ENCODE measurements at places on chromosomes 1 and 21.

DNA sequence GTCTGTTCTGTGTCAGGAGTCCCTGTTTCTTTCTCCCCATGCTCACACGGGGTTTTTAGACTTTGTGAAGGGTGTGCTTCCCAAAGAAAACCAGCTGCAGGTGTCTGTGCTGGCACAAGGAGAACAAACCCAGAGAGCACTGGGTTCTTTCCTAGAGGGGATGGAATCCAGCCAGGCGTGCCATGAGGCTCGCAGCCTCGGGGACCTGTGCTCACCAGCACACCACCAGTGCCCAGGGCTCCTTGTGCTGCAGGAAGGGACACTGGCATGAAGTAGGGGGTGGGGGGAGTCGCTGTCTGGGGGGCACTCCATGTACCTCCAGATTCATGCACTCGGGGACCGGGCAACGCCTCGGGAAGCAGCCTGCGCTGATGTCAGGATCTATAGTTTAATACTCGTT, 57.9 kb downstream of the AGPAT3 start:
- DNase-seq: no peak

DNA sequence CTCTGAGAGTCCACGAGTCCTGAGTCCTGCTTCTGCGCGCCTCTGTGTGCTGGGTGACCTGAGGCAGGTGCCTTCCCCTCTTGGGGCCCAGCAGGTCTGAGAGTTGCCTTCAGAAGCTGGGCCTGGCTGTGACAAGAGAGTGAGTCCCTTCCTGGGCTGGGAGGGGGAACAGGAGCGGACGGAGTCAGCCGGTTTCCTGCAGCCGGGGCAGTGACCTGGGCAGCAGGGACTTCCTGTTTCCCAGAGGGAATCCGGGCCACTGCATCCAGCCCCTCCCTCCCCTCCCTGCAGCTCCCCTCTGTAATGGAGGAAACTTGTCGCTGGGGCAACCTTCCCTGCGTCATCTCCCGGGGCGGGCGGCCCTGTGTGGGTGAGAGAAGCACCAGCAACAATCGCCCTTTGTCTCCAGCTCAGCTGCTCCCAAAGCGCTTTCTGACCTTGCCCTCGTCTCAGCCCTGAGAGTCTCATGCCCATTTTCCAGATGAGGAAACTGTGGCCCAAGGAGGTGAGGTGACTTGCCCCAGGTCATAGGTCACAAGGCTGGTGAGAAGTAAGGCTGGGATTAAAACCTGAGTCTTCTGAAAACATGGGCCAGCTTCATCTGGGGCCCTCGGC, 61.1 kb downstream of the SDC3 start:
- no peak for DNase-seq

DNA sequence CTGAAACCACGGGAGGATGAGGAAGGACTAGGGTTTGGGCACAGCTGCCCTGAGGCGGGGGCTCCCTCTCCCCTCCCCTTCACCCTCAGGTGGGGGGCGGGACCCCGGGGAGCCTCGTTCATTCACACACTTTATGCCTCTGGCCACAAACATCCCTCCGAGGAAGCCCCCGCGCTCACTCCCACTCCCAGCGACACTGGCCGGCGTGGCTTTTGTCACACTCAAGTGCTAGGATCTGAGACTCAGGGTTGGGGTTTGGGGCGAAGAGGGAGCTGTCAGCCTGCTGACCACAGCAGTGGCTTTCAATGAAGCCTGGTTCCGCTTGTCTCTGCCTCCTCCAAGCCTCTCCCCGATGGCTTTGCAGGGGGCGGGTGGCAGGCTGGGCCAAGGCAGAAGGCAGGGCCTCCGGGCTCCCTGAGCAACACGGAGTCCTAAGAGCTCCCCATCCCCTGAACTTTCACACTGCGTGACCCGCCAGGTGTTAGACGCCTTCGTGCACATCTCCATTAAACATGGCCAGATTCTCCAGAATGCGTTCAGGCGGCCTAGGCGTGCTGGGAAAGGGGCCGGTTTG, 178.1 kb downstream of the NPHP4 start:
- DNase-seq: no peak

GRCh38 chr1:159141584-159142390, 29.6 kb upstream of the CADM3 start:
- DNase-seq: no peak

GRCh38 chr1:161017756-161018630, 3.0 kb downstream of the F11R start:
- DNase-seq: no peak

GRCh38 chr1:56472860-56473259, 106.5 kb downstream of the PLPP3 start:
- no peak for DNase-seq

GRCh38 chr21:35136586-35137219, 87.6 kb upstream of the RUNX1 start:
- no peak for DNase-seq

DNA sequence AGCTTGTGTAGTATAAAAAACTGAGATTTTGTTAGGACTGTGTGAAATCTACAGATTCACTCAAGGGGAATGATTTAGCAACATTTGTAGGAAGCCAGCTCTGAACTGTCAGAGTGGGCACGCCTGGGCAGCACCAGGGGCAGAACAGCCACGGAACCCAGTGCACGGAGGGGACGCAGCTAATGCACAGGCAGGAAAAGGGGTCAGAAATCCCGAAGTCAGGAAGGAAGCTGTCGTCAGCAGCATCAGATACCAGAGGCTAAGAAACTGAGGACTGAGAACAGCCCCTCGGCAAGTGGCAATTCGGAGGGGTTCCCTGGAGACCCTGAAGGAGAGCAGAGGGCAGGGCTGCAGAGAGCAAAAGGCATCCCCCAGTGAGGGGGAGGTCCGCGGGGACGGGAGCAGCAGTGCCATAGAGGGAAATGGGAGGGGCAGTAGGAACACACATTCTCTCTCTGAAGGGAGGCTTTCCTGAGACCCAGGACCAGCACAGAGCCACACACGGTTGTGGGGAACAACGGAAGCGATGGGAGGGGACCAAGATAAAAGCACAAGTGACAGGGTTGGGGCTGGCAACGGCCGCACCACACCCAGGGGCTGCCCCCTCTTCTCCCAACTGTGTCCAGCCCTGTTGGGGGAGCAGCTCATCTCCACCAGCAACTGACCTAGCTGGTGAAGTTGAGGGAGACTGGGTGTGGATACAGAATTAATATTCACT, 12.7 kb downstream of the UBE2J2 start:
- DNase-seq: no peak

DNA sequence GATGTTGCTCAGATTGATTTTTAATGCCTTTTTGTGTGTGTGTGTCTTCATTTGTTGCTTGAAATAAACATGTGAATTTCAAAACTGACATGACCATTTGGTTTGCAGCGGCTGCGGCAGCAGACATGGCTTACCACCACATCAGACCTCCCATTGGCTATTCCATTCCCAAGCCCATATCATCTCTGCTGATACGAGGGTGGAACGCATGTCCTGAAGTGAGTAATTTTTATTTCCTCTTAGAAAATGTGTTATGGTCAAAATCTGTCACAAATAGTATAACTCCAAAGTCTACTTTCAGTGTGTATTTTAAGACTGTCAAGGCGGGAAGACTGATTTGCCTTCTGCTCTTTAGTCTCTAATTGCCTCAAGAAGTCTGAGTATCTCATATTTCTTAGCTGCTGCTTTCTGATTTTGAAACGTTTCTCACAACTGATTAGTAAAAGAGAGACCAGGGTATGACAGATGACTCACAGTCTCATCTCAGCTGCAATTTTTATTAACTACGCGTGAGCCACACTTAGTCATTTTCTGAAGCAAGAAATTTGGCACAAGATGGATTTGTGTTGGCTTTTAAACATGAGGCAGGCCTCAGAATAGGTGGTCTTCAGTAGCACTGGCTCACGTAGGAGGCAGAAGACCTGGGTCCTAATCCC, 49.0 kb downstream of the LRRC53 start:
- DNase-seq: no peak

DNA sequence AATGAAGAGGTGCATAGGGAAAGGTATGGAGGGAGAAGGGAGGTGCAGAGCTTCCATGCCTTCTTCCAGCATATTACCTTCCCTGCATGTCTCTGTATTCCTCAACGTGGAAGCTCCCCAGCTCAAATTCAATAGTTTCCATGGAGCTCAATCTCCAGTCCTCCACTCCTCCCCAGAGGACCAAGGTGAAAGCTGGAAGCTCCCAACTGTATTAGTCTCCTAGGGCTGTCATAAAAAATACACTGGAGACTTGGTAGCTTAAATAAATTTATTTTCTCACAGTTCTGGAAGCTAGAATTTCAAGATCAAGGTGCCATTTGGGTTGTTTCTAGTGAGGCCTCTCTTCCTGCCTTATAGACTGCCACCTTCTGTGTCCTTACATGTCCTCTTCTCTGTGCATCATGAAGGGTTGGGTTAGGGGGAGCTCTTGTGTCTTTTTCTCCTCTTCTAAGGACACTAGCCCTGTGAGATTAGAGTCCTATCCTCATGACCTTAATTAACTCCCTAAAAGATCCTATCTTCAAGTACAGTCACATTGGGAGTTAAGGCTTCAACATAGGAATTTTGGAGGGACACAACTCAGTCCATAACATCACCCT, 21.9 kb upstream of the RABGGTB start:
- no peak for DNase-seq

GRCh38 chr1:166418344-166418933, 251.6 kb upstream of the FAM78B start:
- no peak for DNase-seq

DNA sequence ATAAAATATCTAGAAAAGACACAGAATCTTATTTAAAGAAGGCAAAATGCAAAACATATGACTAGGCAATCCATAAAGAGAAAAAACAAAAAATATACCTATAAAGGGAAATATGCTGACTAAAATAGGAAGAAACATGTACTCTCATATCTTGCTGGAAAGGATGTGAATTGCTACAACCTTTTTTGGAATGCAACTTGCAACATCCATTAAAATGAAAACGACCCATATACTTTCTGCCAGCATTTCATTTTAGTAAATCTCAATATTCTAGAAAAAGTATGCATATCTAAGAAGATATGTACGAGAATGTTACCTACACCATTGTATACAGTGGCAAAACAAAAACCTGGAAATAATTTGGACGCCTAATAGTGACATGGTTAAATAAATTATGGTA, 56.6 kb downstream of the EDEM3 start:
- no peak for DNase-seq

GRCh38 chr1:59505596-59506028, 208.7 kb downstream of the FGGY start:
- no peak for DNase-seq

DNA sequence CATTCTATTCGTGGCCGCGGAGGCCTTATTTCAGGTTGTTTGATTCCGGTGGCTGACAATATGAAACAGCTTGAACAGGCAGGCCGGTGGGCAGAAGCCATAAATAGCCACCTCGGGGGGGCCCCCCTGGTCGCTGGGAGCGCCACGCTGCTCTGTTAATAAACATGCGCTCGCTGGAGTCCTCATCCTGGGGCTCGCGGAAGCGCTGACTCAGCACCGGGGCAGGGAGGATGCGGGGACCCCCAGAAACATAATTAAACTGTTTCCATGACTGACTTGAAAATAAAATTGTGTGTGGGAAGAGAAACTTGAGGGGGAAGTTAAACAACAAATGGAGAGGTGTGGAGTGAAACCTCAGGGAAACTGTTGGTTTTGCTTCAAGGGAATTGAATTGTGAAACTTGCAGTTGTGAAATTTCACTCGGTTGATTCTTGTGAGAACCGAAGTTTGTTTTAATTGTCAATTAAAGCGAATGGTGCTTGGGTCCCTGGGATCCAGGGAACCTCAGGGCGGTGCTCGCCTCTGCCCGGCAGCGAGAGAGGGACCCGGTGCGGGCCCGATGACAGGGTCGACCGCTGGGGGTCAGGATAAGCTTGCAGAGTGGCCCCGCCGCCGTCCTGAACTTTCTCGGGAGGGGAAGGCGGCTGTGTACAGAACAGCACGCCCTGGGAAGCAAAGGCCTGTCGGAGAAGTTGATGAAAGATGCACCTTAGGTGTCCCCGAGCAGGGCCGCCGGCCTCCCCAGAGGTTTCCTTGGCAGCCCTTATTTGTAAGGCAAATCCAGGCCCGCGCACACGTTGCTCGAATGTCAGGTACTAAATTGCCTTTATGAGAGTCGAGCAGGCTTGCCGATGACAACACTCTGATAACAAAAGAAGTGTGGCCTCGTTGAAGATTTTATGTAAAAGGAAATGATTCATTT, 176.9 kb upstream of the LMO4 start:
- peak; percentile 44 for DNase-seq

- no peak for DNase-seq
Measured at GRCh38 chr1:118877668-118878396, 110.3 kb downstream of the TBX15 start.

GRCh38 chr1:41666981-41667631, 182.6 kb upstream of the EDN2 start:
- peak; percentile 77 for DNase-seq

GRCh38 chr1:184895086-184895485, 79.2 kb downstream of the NIBAN1 start:
- DNase-seq: no peak

- no peak for DNase-seq
Measured at GRCh38 chr1:215507119-215507518, 60.0 kb upstream of the KCTD3 start.

GRCh38 chr1:41243079-41243385, 926 bp upstream of the SCMH1 start:
- no peak for DNase-seq

DNA sequence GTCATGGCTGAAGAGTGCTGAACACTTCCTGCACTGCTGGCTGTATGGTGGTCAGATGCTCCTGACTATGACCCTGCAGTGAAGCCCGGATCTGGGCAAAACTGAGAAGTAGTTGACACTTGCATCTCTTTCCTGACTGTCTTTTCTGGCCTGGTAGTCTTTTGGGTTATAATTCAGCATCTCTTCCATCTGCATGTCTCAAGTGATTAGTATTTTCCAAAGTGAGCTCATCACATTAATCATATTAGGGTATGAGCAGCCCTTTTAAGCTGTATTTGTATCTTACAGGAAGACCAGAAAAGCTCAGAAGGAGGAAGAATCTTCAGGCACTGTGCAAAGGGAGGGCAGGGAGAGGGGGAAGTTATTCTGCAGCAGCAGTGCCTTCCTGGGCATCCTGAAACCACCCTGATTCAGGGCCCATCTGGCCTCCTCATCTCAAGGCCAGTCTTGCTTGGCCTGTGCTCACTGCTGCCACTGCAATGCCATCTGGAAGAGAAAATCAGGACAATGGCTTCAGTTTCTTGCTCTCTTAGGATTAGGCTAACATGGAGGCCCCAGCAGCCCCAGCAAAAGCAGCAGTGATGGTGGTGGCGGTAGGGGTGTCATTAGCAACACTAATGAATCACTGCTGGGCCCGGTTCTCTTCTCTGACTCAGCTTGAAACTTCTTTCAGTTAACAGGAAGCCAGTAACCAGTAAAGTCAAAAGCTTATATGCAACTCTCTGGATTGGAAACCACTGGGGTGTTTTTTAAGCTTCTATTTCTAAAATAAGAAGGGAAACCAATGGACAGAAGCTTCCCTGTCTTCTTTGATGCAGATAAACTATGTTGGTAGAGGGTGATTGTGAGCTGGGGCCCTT, 63.3 kb upstream of the WDR26 start:
- DNase-seq: peak; percentile 84

GRCh38 chr1:149929856-149930255, 2.3 kb upstream of the SF3B4 start:
- no peak for DNase-seq
